ENCODE measurements at places on chromosomes 3 and 15.

- DNase-seq = no peak
Measured at GRCh38 chr3:6862041-6862879, 1.3 kb downstream of the GRM7 start.

DNA sequence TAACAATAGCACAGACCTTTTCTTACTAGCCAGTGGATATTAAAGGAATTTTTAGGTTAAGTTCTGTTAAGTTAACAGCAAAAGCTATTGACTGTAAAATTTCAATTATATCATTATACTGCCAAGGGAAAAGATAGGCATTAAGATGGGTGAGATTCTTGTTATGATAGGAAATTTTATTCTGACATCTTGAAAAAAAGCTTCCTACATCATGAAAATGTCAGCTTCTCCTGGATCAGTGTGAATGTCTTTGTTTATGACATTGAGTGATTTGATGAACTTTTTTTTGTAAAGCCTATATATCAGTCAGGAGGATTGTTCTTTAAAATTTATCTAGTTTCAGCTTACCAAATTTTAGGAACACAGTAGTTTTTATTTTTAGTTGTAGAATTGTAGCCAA, 47.4 kb upstream of the SLITRK3 start:
- DNase-seq = no peak

DNA sequence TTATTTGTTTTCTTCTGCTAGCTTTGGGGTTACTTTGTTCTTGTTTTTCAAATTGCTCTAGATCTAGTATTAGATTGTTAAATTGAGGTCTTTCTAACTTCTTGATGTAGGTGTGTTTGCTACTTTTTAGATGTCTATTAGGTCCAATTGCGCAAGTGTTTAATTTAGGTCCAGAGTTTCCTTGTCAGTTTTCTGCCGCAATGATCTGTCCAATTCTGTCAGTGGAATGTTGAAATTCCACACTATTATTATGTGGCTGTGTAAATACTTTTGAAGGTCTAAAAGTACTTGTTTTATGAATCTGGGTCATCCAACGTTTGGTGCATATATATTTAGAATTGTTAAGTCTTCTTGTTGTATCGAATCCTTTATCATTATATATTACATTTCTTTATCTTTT, 324.4 kb upstream of the SGO1 start:
- no peak for DNase-seq

- no peak for DNase-seq
Measured at GRCh38 chr3:25578059-25578458, 86.6 kb downstream of the TOP2B start.

- DNase-seq = no peak
Measured at GRCh38 chr3:3134750-3135448, 8.2 kb downstream of the TRNT1 start.

GRCh38 chr3:165201964-165202363, 5.8 kb upstream of the SLITRK3 start:
- DNase-seq = no peak

GRCh38 chr3:15977090-15977489, 179.3 kb upstream of the ANKRD28 start:
- no peak for DNase-seq

- DNase-seq = no peak
Measured at GRCh38 chr3:25410703-25411102, 17.4 kb upstream of the RARB start.

- DNase-seq = no peak
Measured at GRCh38 chr3:127551178-127551577, 39.4 kb downstream of the TPRA1 start.

DNA sequence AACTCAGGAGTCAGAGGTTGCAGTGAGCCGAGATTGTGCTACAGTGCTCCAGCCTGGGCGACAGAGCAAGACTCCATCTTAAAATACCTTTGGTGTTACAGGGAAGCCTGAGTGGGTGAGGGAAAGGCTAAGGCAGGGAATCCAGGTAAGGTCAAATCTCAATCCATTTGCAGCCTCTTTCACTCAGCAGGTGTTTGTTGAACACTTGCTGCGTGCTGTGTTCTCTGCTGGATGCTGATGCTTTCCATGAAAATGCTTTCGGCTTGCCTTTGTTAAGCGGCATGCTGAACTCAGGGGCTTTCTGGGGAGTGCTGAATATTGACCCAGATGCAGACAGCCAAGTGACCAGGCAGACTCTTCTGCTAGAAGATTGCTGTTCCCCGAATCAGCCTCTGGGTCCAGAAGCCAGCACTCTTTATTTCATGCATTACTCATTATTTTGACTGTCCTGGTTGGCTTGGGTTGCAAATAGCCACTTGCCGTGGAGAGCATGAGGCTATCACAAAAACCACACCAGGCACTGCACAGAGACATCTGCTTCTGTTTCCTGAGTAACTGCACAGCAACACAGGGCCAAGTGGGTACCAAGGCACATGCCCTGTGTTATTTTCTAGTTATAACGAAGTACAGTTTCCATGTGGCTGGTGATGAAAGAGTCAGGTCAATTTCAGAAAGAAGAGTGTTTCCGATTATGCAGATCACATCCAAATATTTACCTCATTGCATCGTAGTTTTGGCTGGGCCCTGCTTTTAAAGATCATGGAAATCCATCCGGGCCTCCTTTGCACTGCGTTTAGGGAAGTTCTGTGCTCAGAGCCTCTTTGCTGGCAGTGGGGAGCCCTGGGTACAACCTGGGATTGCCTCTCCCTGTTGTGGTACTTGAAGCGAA, 88.6 kb downstream of the THSD4 start:
- DNase-seq = no peak

DNA sequence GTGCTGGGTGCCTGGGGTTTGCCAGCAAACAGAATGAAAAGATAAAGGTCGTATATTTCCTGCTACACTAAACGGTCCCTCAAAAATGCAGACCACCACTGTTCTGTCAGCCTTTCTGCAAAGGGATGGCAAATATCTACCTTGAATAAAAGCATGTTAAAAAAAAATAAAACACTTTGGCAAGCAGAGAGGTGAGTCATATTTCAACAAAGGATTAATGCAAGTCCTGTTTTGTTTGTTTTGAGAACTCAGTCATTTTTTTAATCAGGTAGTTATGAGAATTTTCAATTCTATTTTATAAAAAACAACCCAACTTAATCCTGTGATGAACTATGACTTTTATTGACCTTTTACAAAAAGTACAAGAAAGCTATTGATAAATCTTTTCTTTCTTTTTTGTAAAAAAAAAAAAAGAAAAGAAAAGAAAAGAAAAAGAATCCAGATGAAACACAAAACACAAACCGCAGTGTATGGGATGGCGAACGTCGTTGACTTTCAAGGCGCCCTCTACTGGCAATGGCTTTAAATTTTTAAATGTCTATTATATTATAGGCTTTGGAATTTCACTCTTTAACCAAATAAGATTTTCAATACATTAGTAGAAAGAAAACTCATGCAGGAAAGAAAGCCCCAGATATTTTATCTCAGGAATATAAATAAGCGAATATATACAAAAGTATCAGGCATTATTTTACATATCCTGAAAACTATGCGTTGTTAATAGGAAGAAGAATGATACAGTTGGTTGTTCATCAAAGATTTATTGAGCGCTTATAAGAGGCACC, 87.8 kb downstream of the NCEH1 start:
- no peak for DNase-seq

- no peak for DNase-seq
Measured at GRCh38 chr15:41340189-41340695, 7.6 kb downstream of the NUSAP1 start.

DNA sequence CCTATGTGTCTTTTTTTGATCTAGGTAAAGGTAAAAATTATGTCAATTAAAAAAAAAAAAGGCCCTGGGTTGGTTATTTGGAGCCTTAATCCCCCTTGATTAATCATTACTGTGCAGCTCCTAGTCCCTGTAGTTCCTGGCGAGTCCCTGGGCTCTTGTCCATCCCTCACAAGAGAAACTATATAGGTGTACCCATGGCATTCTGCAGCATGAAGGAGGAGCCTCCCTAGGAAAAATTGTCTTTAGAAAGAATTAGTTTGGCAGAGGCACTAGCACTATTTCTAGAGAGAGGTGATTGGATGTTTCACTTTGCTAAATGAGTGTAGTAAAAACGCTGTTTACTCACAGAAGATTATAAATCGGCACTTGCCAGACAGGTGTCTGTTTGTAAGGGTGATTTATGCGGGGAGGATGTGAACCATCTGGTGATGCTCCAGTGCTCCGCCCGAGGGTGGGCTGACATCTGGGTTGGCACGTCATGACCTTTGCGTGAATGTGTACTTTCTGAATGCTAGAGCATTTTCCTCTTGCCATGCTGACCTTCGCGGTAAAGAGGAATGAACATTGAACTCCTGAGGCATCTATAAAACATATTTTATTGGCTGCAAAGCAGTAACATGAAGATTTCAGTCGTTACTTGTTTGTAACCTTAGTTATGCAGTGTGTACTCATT, 12.6 kb downstream of the PLCL2 start:
- no peak for DNase-seq

- no peak for DNase-seq
Measured at GRCh38 chr3:159637883-159638542, 350.6 kb upstream of the IL12A start.

DNA sequence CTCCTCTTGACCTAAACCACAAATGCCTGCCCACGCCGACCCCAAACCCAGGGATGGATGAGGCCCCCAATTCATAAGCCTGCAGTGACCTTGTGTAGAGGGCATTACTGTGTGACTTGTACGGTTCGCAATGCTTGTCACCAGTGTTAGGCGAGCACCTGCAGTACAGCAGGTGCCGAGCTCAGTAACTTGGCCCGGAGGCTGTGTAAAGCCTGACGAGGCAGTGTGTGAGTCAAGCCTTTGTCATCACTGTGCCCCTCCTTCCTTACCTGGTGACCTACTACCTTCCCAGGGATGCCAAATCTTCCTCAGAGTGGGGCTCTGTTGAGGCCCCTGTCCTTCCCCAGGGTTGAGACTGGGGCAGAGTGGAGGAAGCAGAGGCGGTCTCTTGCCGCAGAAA, 37.2 kb upstream of the TMEM115 start:
- DNase-seq = no peak

GRCh38 chr15:57171426-57171825, 204.9 kb upstream of the CGNL1 start:
- no peak for DNase-seq

DNA sequence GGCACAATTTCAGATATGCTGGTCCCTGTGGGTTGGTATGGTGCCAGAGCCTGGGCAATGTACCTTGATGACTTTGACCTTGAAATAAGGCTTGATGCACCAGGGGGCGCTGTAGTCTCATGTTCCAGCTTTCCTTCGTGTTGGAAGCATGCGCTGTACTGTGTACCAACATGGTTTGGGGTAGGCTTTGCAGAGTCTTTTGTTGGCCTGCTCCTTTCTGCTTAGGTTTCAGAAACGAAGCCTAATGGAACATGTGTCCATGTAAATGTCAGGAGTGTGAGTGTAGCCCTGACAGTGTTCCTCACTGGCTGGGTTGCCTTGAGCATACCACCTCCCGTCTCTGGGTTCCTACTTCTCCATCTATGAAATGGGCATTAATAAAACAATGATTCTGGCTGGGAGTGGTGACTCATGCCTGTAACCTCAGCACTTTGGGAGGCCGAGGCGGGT, 3.6 kb upstream of the CCR4 start:
- peak; percentile 97 for DNase-seq

GRCh38 chr3:145649368-145649887, 511.6 kb downstream of the PLOD2 start:
- DNase-seq = no peak

GRCh38 chr3:123499322-123499721, 50.4 kb upstream of the ADCY5 start:
- DNase-seq = no peak
